ENCODE measurements at places on chromosomes 11 and 22. TPM values are rescaled to one million over a fixed set of nuclear protein-coding genes. Genes with fewer than 3 reads are reported as not detected.

GRCh38 chr11:28690746-28691145 is 582.6 kb downstream of the METTL15 start:
- no peaks in the 10 kb centered on the region for H3K4me1 ChIP-seq
- no peaks in the 10 kb centered on the region for H3K36me3 ChIP-seq
- no peak overlapping the region for H3K4me3 ChIP-seq

The ABCG4 gene
- total RNA-seq: 0.11 TPM

- peak; percentile 76 for DNase-seq
- no peaks in the 10 kb centered on the region for H3K27me3 ChIP-seq
- no peak overlapping the region for H3K4me3 ChIP-seq
- peaks cover 86% of the 10 kb centered on the region for H3K4me1 ChIP-seq
- peaks cover 12% of the 10 kb centered on the region for H3K36me3 ChIP-seq
These were observed 6.6 kb upstream of the CDC42BPG start for GRCh38 chr11:64850979-64851567.

GRCh38 chr11:128916681-128917080 is 25.5 kb downstream of the KCNJ5 start:
- H3K36me3 ChIP-seq: no peaks in the 10 kb centered on the region
- no peak for DNase-seq
- no peaks in the 10 kb centered on the region for H3K4me1 ChIP-seq
- no peak overlapping the region for H3K27ac ChIP-seq

- H3K36me3 ChIP-seq: peaks cover 64% of the 10 kb centered on the region
- H3K4me3 ChIP-seq: no peak overlapping the region
- H3K27me3 ChIP-seq: no peaks in the 10 kb centered on the region
These were observed 14.3 kb downstream of the HPS5 start for GRCh38 chr11:18307461-18308139.

- H3K27ac ChIP-seq: no peak overlapping the region
- no peaks in the 10 kb centered on the region for H3K27me3 ChIP-seq
- no peaks in the 10 kb centered on the region for H3K4me1 ChIP-seq
- no peak overlapping the region for H3K4me3 ChIP-seq
These were observed 12.2 kb downstream of the OR8D1 start for GRCh38 chr11:124301548-124301947.

Data from PC-9 (cell line).